Bronchial epithelial cell (primary cell): ENCODE measurements at places on chromosomes 12 and 14.

DNA sequence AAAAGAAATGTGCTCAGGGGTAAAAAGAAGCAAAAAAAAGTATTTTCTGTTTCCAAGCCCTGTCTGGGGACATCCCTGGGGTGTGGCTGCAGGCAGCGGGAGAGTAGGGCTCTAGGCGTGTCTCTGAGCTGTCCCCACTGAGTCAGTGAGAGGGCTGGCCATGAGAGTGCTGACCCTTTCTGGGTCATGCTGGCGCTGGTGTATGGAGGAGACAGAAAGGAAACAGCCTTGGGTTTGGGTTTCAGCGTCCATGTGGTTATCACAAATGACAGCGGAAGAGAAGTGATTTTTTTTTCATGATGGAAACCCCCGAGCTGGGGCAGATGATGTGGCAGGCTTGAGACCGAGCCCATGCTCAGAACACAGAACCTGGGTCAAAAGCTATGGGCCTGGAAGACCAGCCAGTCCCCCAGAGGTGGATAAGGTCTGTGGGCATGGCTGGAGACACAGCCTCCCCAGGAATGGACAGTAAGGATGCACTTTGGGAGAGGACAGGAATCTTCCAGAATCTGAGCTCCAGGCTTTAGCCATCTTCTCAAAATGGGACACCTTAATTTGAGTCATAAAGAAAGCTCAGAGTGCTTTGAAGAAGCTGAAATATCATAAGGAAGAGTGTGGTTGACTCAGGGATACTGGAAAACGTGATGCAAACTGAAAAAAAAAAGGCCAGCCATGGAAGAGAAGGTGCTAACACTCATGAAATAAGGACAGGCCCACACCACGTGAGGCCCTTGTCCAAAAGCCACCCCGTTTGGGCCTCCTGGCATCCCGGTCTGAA lies 36.2 kb downstream of the SYNE3 start:
- no peak for DNase-seq

GRCh38 chr12:120971299-120972180 lies 6.8 kb upstream of the HNF1A start:
- DNase-seq: peak; percentile 61

DNA sequence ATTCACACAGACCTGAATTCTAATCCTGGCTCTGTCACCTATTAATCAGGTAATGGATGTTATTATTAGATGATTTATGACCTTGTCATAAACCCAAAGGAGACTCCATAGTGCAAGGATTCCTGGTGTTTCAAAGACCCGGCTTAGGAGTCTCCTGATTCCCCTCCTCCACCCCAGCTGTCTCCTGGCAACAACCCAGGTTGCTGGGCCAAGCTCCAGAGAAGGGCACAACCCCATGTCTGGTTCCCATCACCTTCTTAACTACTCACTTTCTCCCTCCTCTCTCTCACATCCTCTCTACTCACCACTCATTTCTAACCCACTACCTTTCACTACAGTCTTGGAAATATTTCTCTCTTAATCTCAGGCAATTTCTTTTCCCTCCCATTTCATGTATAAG lies 41.6 kb downstream of the RHOJ start:
- DNase-seq: no peak

DNA sequence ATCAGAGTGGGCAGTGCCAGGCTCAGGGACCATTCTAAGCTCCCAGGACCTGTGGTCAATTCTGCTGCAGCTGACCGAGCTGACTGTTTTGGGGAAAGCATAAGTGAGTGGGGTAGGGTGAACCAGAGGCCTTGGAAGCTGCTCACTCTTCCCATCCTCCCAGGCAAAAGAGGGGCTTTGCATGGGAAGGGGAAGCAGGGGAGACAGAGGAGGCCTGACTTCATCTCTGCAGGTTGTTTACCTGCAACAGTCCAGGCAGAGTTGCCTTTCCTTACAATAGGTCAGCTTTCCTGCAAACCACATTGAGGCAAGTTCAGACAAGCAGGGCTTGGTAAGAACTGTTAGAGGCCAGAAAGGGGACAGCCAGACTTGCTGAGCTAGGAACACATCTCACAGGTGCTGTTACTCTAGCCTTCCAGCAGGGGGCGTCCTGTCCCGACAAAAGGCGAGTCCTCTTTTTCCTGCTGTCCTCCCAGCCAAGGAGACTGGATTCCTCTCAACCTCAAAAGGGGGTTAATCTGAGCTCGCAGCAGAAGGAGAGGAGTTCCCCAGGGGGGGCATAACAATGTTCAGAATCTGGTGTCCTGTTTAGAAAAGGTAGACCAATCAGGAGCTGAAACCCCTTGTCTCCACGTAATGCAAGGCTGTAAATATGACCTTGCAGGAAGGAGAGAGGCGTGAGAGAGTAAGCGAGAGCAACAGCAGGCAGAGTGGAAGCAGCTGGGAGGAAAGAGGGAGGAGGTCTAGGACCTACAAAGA lies 4.3 kb upstream of the DHRS2 start:
- peak; percentile 94 for DNase-seq

DNA sequence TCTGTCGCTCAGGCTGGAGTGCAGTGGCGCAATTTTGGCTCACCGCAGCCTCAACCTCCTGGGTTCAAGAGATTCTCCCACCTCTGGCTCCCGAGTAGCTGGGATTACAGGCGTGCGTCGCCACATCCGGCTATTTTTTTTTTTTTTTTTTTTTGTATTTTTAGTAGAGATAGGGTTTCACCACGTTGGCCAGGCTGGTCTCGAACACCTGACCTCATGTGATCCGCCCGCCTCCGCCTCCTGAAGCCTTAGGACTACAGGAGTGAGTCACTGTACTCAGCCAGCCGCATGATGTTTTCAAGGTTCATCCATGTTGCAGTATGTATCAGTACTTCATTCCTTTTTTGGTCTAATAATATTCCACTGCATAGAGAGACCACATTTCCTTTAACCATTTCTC lies 2.4 kb upstream of the RNF34 start:
- no peak for DNase-seq

GRCh38 chr14:76832503-76832988 lies 6.3 kb downstream of the LRRC74A start:
- no peak for DNase-seq
